ENCODE measurements at places on chromosomes 1 and 21.
A peak's percentile ranks its signal among the peaks of the same experiment; 100 is the strongest.

- DNase-seq = no peak
Observed at GRCh38 chr1:109954041-109954512, 30.5 kb upstream of the AHCYL1 start.

DNA sequence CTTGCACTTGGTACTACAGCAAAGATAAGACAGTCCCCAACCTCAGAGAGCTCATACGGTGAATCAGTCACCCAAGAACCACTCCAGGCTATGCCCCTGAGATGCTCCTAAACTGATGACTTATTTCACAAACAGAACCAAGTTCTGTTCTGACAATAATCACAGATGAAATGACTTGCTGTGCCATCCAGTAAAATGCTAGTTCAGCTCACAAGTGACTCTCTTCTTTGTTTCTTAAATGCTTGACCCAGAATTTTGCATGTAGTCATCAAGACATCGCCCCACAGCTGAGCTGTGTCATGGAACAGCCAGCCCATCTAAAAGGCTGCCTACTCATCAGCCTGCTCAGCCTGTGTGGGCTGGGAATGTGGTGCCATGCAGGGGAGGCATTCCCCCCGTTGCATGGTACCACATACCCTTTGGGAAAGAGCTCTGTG lies 6.1 kb upstream of the SLC19A2 start:
- no peak for DNase-seq

- no peak for DNase-seq
Observed at GRCh38 chr1:57325117-57325516, 98.7 kb downstream of the DAB1 start.

GRCh38 chr1:164440232-164440631 lies 118.8 kb upstream of the PBX1 start:
- DNase-seq = no peak

- DNase-seq = no peak
Observed at GRCh38 chr1:85303440-85304162, 27.2 kb upstream of the BCL10 start.

GRCh38 chr1:38037221-38037939 lies 9.2 kb downstream of the POU3F1 start:
- no peak for DNase-seq

DNA sequence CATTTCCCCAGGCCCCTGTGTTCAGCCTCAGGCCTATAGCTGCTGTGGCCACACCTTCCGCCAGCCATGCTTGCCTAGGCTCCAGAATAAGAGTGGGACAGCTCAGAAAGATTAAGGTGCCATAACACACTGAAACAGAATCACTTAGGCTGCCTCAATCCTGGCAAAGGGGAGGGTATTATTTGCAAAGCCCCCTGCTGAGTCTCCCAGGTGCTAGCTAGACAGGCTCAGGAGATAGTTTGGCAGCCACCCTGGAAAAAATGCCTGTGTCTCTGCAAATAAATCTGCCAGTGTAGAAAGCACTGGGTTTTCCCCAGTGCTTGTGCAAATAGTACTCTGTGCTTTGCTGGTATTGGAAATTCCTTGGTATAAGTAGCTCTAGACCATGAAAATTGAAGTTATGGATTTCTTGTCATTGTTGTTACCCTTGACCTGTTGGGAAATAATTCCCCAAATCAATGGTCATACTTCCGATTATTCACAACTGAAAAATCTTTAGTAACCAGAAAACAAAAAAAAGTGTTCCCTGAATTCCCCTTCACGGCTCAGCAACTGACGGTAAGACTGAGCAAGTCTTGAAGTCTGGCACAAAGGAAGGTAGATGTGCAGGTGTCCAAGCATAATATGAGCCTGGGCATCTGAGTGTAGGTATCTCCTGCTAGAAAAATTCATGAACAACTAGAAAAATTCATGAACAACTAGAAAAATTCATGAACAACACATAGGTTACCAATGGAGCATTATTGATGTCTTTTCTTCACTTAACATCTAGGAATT lies 56.9 kb downstream of the PROX1 start:
- DNase-seq = no peak

DNA sequence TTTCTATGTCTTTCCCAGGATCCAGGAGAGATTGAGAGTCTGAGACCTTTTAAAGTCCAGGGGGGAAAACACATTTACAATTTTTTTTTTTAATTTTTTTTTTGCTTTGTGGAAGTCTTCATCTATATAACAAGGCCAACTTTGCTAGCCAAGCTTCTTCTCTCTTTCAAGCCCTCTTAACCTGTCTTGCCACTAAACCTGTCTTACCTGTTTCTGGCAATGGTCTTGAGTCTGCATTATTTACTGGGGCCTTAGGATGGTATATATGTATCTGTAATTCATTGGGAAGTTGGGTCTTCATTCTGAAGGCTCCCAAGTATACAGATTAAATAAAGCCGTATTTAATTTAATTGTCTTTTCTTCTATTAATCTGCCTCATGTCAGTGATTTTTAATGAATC lies 750.9 kb upstream of the B3GALT2 start:
- DNase-seq = no peak

DNA sequence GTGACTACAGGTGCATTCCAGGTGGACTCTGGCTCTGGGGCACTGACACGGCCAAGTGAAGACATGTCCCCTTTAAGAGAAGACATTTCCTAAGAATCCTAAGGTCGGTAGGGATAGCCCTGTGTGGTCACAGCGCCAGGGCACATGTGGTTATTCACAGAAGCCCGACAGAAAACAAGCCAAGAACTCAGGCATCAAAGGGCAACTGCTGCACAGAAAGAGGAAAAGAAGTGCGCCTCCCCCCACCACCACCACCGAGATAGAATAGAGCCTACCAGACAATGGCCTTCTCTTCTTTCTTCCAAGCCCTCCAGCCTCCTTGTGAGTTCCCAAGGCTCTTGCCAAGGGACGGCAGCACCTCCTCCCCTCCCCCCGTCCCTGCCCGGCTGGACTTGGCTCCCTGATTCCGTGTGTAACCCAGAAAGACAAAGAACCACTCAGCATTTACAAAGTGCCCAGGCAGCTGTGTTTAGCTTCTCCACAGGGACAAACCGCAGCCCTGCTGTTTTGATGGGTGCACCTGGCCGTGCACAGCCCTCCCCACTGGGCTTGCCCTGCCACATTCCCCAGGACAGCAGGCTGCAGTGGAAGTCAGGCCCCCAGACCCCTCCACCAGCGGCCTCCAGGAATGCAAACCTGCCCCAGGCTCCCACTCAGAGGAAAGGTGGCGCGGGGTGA lies 30.2 kb downstream of the TMPRSS2 start:
- DNase-seq = no peak

DNA sequence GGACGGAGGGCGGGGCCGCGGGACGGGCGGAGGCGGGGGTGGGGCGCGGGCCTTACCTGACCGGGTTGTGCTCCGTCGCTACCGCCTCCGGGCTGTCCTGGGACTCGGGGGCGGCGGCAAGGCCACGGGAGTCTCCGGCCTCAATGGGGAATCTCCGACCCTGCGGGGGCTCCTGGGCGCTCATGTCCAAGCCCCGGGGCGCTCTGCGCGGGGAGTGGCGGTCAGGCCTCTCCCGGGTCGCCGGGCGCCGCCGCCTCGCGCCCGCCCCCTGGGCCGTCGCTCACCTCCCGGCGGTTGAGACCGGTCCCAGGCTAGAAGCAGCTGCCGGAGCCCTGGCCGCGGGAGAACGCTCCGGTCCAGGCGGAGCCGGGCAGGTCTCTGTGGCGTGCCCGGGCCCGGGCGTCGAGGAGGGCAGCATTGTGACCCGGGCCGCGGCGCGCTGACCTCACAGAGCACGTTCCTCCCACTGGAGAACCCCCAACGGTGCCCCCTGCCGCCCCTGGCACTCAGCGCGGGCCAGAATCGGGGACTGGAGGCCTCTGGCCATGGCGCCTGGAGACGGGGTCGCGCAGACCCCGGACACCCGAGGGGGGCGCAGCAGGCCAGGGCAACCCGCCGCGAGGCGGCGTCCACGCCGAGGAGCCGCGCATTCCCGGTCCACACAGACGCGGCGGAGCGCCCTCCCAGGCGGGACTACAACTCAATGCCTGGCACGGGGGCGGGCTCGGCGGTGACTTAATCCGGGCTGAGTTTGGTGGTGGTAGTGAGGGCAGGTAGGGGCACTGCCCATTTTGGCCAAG lies 411 bp downstream of the FAM229A start:
- DNase-seq = no peak

- DNase-seq = no peak
Observed at GRCh38 chr21:35811191-35811806, 249.0 kb downstream of the SETD4 start.

DNA sequence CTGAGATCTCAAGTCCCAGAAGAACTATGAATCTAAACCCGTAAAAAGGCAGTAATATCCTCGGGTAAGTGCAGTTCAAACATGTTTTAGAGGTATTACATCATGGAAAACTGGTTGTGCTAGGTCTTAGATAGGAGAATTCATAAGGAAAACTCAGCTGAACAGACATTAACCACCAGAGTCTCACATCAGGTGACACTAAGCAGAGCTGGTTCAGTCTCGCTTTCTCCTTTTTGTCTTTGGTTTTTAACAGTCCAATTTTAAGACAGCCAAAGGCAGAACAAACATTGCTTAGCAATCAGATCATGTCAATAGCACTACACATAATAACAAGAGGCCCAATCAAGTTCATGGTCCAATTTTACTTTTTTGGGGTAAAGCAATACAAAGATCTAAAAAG lies 63.1 kb upstream of the MUTYH start:
- DNase-seq = no peak

DNA sequence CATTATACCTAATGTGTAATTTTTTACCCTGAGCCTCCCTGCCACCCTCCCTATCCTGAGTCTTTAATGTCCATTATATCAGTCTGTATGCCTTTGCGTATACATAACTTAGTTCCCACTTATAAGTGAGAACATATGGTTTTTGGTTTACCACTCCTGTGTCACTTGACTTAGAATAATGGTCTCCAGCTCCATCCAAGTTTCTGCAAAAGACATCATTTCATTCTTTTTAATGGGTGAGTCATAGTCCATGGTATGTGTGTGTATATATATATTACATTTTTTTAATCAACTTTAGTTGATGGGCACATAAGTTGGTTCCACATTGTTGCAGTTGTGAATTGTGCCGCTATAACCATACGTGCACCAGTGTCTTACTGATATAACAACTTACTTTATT lies 477.1 kb upstream of the NEGR1 start:
- no peak for DNase-seq

GRCh38 chr1:89081005-89081404 lies 16.0 kb upstream of the GBP1 start:
- no peak for DNase-seq

GRCh38 chr1:74468982-74469603 lies 43.3 kb downstream of the LRRC53 start:
- DNase-seq = peak; percentile 30

DNA sequence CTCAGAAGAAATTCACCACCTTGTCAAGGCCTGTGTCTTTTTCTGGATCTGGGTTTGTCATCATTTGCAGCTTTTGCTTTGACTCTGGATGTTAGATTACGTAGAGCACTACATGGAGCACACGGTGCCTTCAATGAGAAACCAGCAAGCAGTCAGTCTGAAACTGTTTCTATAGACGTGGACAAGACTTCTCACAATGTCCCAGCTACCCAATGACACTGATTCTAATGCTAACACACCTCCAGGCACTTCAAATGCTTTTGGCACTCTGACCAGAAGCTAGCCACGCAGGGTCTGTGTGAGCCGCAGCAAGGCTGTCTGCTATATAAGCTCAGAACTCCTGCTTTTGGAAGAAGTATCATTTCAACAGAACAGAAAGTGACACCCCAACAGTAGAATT lies 38.2 kb downstream of the ITPKB start:
- no peak for DNase-seq

Data from kidney capillary endothelial cell (primary cell).